ENCODE measurements at places on chromosomes 4 and X. TPM values are rescaled to one million over a fixed set of nuclear protein-coding genes. Genes with fewer than 3 reads are reported as not detected.
A peak's percentile ranks its signal among the peaks of the same experiment; 100 is the strongest.

TKTL2 gene
- 0.13 TPM for total RNA-seq

PYURF gene
- total RNA-seq = 154 TPM

AMBN gene
- not detected for total RNA-seq

PAGE1 gene
- not detected for total RNA-seq

CLIC2 gene
- total RNA-seq = 70.0 TPM

CYLC1 gene
- not detected for total RNA-seq

DNA sequence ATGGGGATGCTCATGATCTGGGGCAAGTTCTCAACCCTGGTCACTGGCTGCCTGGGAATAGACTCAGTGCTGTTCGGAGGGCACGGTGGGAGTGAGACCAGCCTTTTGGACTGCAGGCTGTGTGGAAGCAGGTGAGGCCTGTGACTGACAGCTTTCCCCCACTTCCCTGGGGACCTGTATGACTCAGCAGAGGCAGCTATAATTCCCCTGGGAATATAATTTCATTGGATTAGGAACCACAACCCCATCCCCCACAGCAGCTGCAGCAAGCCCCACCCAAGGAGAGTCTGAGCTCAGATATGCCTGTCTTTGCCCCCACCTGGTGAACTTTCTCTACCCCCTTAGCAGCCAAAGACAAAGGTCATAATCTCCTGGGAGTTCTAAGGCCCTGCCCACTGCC, 408.6 kb downstream of the PPP3CA start:
- no peaks in the 10 kb centered on the region for H3K36me3 ChIP-seq
- no peak for DNase-seq
- no peaks in the 10 kb centered on the region for H3K4me1 ChIP-seq
- no peaks in the 10 kb centered on the region for H3K27me3 ChIP-seq
- H3K4me3 ChIP-seq = no peak overlapping the region
- H3K27ac ChIP-seq = no peak overlapping the region

- no peaks in the 10 kb centered on the region for H3K36me3 ChIP-seq
- H3K27me3 ChIP-seq = no peaks in the 10 kb centered on the region
- no peaks in the 10 kb centered on the region for H3K4me1 ChIP-seq
- no peak overlapping the region for H3K27ac ChIP-seq
- H3K4me3 ChIP-seq = no peak overlapping the region
These were observed 13.6 kb downstream of the LDB2 start for GRCh38 chr4:16884673-16885460.

DNA sequence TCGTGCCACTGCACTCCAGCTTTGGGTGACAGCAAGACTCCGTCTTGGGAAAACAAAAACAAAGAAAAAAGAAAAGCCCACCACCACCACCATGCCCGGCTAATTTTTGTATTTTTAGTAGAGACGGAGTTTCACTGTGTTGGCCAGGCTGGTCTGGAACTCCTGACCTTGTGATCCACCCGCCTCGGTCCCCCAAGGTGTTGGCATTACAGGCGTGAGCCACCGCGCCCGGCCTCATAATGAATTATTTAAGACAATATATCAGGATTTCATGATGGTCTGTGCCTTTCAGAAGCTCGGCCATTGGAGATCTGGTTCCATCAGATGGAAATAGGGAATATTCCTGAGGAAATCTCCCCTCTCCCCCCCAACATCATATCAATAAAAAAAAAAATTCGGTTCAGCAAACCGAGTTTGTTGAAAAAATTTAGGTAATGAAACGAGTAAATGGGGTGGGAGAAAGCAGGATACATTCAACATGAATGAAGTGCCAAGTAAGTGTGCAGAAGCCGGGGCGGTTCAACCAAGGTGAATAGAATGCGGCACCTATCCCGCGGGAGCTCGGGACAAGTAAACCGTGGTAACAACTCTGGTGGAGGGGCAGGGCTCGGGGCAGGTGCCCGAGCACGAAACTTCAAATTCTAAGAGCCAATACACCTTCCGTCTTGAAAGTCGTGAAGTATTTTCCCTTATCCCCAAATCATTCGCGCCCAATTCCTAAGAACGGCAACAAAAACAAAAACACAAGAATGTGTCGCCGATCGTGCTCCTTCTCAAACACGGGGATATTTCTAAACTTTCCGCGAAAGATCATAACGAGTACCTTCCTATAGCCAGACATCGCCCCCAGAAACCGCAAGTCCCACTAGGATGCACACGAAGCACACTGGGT, 773 bp upstream of the TXLNG start:
- H3K27me3 ChIP-seq = no peaks in the 10 kb centered on the region
- H3K27ac ChIP-seq = no peak overlapping the region
- peaks cover 4% of the 10 kb centered on the region for H3K4me1 ChIP-seq
- peak overlapping the region; percentile 73 for H3K4me3 ChIP-seq
- DNase-seq = peak; percentile 20

DNA sequence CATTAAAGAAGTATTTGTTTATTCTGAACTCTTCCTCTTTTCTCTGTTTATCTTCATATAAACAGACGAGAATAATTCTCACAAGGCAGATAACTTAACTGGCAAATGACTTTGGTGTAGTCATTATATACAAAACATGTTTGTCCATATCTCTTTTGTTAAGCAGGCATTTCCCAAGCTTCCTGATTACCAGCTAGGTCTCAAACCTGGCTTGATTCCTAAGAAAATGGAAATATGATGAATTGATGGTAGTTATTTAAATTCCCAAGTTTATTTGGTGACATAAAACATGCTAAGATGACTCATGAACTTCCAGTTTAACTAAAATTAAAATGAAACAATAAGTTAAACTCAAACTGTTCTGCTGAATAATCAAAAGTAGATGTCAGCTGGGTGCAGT, 96.8 kb downstream of the ARSJ start:
- H3K27ac ChIP-seq = no peak overlapping the region
- H3K36me3 ChIP-seq = no peaks in the 10 kb centered on the region
- H3K27me3 ChIP-seq = no peaks in the 10 kb centered on the region
- DNase-seq = no peak

- no peak overlapping the region for H3K4me3 ChIP-seq
- no peaks in the 10 kb centered on the region for H3K27me3 ChIP-seq
- DNase-seq = no peak
- no peaks in the 10 kb centered on the region for H3K4me1 ChIP-seq
- no peak overlapping the region for H3K27ac ChIP-seq
- H3K36me3 ChIP-seq = no peaks in the 10 kb centered on the region
These were observed 3.8 kb downstream of the PLAC1 start for GRCh38 chrX:134654398-134655012.

DNA sequence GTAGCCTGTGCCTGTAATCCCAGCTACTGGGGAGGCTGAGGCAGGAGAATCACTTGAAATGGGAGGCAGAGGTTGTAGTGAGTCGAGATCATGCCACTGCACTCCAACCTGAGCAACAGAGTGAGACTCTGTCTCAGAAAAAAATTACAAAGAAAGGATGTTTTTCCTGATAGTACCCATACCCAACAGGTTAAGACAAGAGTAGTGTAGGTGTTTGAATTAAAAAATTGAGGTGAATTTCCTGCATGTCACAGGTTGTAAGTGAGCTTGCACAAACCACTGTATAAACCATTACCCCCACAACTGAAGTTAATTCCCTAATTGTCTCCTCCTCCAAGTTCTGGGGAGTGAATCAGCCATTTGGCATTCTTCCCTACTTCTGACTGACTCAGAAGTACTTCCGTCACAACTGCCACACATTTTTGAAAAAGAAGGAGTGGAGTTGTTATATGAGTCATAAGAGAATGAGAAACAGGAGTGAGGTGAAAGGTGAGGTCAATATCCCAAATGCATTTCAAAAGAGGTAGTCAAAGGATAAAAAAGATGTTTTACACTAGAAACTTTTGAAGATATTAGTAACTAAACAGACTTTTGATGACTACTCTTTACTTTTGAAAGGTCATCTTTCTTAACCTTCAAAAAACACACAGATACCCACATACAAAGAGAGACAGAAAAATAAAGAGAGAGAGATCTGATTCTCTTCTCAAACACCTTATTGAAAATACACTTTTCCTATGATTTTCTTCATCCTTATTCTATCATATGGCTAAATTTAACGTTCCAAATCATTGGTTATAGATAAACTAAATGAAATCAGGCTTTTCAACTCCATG, 134.5 kb downstream of the BTC start:
- H3K4me3 ChIP-seq = no peak overlapping the region
- no peaks in the 10 kb centered on the region for H3K36me3 ChIP-seq
- no peak overlapping the region for H3K27ac ChIP-seq
- no peaks in the 10 kb centered on the region for H3K27me3 ChIP-seq
- no peak for DNase-seq

DNA sequence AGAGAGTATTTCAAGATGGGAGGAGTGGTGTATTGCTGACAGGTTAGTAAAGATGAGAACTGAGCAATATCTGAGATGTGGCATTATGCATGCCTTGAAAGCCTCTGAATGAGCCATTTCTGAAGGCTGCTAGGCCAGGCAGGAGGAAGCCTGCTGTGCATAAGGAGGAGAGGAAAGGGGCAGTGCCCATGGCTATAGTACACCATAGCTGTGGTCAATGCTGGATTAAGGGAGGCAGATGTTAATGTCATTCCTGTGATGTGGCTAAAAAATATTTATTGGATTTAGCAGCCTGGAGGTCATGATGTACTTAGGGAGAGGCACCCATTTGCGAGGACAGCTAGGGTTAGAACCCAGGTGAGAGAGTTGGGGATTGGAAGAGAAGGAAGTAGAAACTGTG, 130.0 kb upstream of the LNX1 start:
- H3K4me1 ChIP-seq = peaks cover 3% of the 10 kb centered on the region
- no peak overlapping the region for H3K4me3 ChIP-seq
- no peak for DNase-seq
- no peak overlapping the region for H3K27ac ChIP-seq
- H3K36me3 ChIP-seq = no peaks in the 10 kb centered on the region

DNA sequence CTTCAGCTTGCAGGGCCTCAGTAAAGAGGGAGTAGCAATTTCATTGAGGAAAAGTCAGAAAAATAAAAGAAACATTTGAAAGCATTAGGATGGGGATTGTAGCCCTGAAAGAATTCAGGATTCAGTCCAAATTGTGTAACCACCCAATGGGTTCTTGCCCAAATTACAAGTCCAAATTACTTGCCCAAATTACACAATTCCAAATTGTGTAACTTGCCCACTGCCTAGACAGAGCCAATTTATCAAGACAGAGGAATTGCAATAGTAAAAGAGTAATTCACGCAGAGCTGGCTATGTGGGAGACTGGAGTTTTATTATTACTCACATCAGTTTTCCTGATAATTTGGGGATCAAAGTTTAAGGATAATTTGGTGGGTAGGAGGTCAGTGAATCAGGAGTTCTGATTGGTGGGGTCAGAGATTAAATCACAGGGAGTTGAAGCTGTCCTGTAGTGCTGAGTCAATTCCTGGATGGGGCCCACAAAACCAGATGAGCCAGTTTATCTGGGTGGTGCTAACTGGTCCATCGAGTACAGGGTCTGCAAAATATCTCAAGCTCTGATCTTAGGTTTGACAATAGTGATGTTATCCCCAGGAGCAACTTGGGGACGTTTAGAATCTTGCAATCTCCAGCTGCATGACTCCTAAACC, 18.1 kb upstream of the PAGE5 start:
- H3K27ac ChIP-seq = no peak overlapping the region
- H3K4me3 ChIP-seq = no peak overlapping the region
- no peaks in the 10 kb centered on the region for H3K4me1 ChIP-seq
- no peaks in the 10 kb centered on the region for H3K27me3 ChIP-seq
- no peaks in the 10 kb centered on the region for H3K36me3 ChIP-seq
- no peak for DNase-seq

- H3K27me3 ChIP-seq = no peaks in the 10 kb centered on the region
- H3K27ac ChIP-seq = no peak overlapping the region
- no peak for DNase-seq
- no peaks in the 10 kb centered on the region for H3K36me3 ChIP-seq
- H3K4me1 ChIP-seq = peaks cover 4% of the 10 kb centered on the region
These were observed 14.4 kb downstream of the IL21 start for GRCh38 chr4:122606364-122607043.

DNA sequence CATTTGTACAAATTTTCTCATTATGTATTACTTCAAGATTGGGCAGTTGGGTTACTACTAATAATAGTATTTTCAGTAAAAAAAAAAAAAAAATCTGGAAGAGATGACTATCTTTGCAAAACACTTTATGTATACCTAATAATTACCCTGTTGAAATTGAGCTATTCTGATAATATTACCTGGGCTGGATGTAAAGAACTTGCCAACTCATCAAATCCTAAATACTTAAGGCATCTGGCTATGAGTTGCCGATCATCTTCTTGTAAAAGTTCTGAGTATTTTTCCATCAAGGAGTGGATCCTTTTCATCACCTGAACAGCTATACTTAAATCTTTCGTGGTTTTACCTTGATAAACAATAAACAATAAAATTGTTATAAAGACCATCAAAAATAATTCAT, 42.7 kb downstream of the DDX60 start:
- H3K27ac ChIP-seq = no peak overlapping the region
- no peaks in the 10 kb centered on the region for H3K27me3 ChIP-seq

GRCh38 chrX:74318672-74319071, 14.7 kb downstream of the ZCCHC13 start:
- H3K27me3 ChIP-seq = no peaks in the 10 kb centered on the region
- no peak overlapping the region for H3K4me3 ChIP-seq
- no peaks in the 10 kb centered on the region for H3K4me1 ChIP-seq
- no peaks in the 10 kb centered on the region for H3K36me3 ChIP-seq

- no peaks in the 10 kb centered on the region for H3K36me3 ChIP-seq
- H3K27ac ChIP-seq = no peak overlapping the region
- peak; percentile 79 for DNase-seq
These were observed 28.7 kb downstream of the CLDN34 start for GRCh38 chrX:9995855-9996339.

DNA sequence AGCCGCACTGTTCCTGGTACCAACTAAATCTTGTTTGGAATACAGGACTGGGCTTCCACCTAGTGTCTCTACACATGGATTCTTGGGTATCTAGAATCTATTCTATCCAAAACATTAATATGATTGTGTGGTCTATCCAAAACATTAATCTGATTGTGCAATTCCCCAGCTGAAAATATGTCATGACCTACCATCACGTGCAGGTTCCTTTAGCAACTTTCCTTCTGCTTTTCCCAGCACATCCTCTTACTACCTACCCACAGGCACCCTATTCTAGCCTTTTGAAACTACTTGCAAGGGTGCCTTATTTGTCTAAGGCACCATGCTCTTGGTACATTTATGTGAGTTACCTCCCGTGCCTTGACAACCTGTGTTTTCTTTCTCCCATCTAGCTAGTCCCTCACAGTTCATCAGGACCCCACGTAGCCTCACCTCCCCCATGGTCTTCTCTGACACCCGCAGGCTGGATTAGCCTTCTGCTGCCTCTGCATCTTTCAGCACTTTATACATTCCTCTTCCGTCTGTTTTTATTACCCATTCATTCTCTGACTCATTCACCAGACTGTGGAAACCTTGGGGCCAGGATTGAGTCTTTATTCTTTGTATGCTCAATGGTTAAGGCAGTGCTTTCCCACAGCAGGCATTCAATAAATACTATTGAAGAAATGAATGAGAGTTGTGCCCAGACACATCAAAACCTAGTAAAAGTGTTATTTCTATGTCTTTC, 88.8 kb upstream of the FAM9B start:
- H3K36me3 ChIP-seq = no peaks in the 10 kb centered on the region
- no peak overlapping the region for H3K27ac ChIP-seq
- no peaks in the 10 kb centered on the region for H3K27me3 ChIP-seq
- no peak overlapping the region for H3K4me3 ChIP-seq
- DNase-seq = no peak
- no peaks in the 10 kb centered on the region for H3K4me1 ChIP-seq

Measured in thyroid gland (tissue), 4 donors.